ENCODE measurements at places on chromosomes 7 and 10. TPM values are rescaled to one million over a fixed set of nuclear protein-coding genes. Genes with fewer than 3 reads are reported as not detected.

Gene CDHR3
- polyA plus RNA-seq = 8.8 TPM

Gene ANXA8
- 0.15 TPM for polyA plus RNA-seq

Gene ZNF804B
- polyA plus RNA-seq = 0.40 TPM

Gene ADAMTS14
- 1.1 TPM for polyA plus RNA-seq

Gene MYO1G
- 0.70 TPM for polyA plus RNA-seq

Gene PILRA
- 4.7 TPM for polyA plus RNA-seq

Gene FXYD4
- 5.5 TPM for polyA plus RNA-seq

Gene PTPN20
- polyA plus RNA-seq = 2.4 TPM

Gene OR2A7
- polyA plus RNA-seq = 11.6 TPM

Gene GOLGA7B
- polyA plus RNA-seq = 0.43 TPM

GRCh38 chr7:14156436-14156835 is 167.0 kb upstream of the ETV1 start:
- DNase-seq = no peak

DNA sequence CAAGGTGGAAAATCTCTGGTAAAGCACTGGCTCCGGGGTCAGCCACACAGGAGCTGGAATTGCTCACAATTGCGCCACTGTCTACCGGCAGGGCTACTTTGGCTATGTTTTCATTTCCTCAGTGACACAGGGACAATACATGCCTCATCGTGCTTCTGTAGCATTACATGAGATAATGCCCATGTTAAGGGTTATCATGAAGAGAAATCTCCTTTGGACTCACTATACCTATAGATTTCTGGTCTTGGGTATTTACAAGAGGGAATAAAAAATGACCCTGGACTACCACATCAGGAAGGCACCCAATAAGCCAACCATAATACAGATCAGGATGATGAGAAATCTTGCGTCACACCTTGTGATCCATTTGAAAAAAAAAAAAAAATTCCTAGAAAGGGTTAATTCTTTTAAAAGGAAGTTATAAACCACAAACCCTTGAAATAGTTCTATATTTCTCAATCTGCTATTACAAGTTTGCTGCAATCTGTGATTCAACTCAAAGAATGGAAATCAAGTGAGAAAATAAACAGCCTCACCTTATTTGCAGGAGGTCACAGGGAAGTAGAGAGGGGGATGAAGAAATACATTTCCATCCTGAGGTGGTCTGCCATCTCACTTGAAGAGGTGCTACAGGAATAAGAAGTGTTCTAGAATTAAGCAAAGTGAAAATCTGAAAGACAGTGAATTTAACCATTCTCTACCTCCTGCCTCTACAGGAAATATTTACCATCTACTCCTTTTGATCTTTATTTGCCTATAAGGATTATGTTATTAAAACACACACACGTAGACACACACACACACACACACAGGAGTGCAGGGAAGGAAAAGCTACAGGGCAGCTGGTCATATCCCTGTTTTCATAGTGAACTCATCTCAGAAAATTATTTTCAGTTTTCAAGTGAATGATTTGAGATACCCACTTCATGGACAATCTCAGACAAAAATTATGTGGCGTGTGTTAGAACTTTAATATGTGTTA is 231.3 kb upstream of the CELF2 start:
- no peak for DNase-seq

GRCh38 chr10:6813306-6813705 is 233.2 kb upstream of the PRKCQ start:
- no peak for DNase-seq

DNA sequence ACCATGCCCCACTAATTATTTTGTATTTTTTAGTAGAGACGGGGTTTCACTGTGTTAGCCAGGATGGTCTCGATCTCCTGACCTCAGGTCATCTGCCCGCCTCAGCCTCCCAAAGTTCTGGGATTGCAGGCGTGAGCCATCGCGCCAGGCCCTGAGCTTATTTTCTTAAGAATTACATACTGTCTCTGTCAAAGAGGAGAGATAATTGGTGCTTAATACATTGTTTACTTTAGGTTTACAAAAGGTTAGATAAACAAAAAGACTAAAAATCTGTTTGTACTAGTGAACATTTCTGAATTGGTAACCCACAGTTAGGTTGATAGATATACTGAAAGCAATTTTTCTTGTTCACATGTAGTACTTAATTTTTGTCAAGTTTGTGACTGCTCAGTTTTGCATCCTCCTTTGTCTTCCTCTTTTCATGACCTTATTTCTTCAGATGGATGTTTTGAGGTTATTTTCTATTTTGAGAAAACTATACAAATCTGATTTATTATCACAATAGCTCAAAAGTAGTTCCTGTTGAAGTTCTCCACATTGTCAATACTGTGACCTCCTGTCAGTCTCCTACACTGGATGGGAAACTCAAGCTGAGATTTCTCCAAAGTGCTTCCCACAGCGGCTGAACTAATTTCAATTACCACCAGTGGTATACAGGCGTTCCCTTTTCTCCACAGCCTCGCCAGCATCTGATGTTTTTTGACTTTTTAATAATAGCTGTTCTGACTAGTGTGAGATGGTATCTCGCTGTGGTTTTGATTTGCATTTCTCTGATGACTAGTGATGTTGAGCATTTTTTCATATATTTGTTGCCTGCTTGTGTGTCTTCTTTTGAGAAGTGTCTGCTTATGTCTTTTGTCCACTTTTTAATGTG is 22.5 kb downstream of the HHEX start:
- DNase-seq = no peak

GRCh38 chr10:71569775-71570588 is 149.6 kb downstream of the C10orf105 start:
- peak; percentile 55 for DNase-seq

DNA sequence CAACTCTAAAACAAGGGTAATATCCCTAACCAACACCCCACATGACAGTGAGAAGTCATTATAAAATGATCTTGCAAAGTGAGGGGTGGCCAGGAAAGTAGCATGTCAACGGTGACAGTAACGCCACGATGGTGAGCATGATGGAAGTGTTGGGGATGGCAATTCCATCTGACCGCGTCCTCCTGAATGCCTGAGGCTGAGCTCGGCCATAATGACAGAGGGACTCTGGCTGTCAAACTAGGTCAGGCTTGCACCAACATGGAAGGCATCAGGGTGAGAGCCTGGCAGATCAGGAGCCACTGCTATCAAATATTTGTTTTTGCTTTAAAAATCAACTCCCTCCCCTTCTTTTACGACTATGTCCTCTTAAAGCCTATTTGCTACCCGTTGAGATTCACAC is 55.7 kb upstream of the EFCAB10 start:
- no peak for DNase-seq

GRCh38 chr10:22335173-22335933 is 9.9 kb upstream of the SPAG6 start:
- no peak for DNase-seq

DNA sequence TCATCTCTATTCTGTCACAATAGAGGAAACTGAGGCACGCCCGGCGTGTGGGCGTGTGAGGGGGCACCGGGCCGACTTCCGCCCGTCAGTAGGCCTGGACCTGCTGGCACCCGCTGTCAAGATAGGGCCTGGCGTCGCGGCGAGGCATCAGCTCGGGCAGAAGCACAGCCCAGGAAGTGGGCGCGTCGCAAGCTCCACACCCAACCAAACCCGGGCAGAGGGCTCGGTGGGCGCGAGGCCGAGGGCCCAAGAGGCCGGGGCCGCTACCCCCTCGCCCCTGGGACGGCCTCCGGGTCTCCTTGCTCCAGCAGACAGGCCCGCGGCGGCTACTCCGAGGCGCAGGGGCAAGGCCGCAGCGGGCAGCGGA is 91.2 kb downstream of the SPAG6 start:
- no peak for DNase-seq

- DNase-seq = no peak
Observed at GRCh38 chr7:15167912-15168311, 265.4 kb upstream of the DGKB start.

- DNase-seq = no peak
Observed at GRCh38 chr7:25839084-25839769, 312.8 kb upstream of the NFE2L3 start.

- DNase-seq = no peak
Observed at GRCh38 chr10:133350283-133350949, 3.2 kb downstream of the PRAP1 start.

GRCh38 chr7:113907617-113908016 is 11.2 kb downstream of the PPP1R3A start:
- no peak for DNase-seq

DNA sequence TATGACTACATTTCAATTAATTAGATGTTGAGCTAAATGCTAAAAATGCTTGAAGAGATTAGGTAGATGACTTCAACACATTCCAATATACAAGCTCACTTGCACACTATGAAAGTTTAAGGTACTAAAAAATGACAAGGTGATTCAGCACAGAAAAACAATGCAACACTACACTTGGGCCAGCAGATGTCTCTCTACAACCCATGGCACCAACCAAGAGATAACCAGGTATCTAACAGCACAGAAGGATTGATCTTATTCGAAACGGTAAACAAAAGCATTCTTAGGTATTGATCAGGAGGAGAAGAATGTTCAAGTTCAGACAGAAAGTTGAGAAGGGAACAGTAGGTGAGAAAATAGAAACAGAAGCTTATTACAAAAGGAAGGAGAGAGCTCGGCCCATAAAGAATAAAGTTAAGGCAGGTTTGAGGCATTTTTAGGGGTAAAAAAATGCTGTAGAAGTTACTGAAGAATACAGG is 248.2 kb upstream of the KLF14 start:
- DNase-seq = no peak

DNA sequence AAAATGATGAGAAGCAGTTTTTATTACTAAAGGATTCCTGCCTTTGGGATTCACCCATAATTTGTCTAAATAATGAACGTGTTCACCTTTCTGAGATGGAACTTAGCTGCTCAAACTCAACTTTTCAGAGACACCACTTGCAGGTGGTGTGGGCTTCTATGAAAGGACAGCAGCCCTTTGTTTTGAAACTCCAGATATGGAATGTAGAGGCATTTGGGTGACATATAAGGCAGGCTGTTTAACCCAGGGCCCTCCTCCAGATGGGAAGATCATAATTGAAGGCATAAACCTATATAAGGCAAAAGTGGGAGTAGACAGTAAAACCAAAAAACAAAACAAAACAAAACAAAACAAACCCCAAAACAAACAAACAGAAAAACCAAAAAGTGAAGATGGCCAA is 11.9 kb upstream of the HUS1 start:
- DNase-seq = no peak

DNA sequence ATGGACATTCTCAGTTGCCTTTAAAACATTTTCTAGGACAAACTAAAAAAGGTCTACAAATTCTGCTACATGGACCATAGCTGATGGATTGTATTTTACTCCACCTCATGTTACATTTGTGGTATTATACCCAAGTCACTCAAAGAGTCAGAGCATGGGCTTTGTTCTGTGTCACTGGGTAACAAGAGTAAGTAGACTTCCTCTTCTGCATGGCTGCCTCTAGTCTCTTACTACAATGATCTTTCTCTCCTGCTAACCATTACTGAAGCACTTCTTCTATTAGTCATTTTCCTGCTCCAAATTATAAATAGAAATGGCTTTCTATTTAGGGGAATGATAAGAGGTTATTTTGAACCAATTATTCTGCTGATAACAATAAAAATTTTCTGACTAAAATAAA is 727.4 kb upstream of the NRP1 start:
- no peak for DNase-seq

DNA sequence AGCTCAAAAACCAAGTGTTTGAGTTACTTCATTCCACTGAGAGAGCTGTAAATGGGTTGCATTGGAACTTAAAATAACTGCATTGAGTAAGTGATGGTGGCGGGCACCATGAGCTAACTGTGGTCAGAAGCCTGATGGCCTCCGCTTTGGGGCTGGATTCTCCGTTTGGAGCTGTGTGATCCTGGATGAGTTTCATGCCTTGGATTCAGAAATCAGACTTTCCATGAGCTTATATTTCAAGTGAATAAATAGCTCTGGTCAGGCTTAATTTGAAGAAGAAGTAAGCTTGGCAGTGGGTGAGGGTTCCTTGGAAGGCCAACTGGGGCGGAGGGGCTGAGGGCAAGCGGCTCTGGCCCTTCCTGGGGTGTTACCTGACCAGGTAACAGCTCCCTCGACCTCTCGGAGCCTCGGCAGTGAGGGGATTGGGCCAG is 5.6 kb downstream of the HTRA1 start:
- DNase-seq = no peak

- no peak for DNase-seq
Observed at GRCh38 chr7:41114131-41114530, 588.8 kb downstream of the INHBA start.

DNA sequence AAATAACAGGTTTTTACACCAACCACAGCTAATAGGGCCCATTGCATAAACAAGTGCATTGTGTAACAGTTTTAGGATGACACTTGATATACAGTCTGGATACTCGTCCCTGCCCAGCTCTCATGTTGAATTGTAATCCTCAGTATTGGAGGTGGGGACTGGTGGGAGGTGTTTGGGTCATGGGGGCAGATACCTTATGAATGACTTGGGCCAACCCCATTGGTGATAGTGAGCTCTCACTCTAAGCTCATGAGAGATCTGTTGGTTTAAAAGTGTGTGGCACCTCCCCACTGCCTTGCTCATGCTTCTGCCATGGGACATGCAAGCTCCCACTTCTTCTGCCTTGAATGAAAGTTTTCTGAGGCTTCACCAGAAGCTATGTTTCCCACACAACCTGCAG is 136.7 kb downstream of the PDE1C start:
- DNase-seq = no peak

- no peak for DNase-seq
Observed at GRCh38 chr10:31014161-31014875, 17.3 kb downstream of the ZNF438 start.

DNA sequence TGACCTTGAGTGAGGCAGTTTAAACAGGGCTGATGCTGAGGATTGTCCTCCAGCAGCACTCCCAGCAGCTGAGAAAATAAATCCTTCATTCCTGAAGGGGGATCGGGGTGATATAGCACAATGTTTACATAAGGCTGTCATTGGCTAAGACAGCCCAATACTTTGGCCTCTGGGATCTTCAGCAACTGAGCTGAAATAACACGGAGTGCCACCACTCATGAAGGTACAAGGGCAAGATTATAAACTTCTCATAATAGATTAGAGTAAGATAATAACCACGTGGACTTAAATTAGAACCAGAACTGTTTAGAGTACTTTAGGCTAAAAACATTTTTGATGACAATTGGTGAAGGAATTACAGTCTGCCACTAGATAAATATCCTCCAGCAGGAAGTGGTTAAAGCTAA is 70.0 kb upstream of the PAPSS2 start:
- DNase-seq = no peak

DNA sequence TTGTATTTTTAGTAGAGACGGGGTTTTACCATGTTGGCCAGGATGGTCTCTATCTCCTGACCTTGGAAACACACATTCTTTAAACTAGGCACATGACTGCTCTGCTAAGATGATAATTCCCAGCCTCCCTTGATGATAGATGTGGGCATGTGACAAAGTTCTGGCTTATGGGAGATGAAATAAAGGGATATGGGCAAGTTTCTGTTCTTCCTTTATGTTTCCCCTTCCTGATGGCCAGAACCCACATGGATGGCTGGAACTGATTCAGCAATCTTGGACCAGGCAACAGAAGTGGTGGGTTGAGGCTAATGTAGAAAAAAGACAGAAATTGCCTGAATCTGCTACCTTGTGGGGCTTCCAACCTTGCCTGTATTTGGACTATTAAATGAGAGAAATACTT is 60.7 kb upstream of the NRP1 start:
- DNase-seq = no peak

Measured in renal cortex interstitium (tissue), 15 donors.